Activated CD4-positive, CD25-positive, alpha-beta regulatory T cell treated with anti-CD3 and anti-CD28 coated beads, Interleukin-2, amount 50 U/mL, for 72 hours (primary cell): ENCODE measurements at places on chromosomes 4 and X.

GRCh38 chrX:110713666-110714065, 82.0 kb downstream of the CHRDL1 start:
- no peak for DNase-seq

DNA sequence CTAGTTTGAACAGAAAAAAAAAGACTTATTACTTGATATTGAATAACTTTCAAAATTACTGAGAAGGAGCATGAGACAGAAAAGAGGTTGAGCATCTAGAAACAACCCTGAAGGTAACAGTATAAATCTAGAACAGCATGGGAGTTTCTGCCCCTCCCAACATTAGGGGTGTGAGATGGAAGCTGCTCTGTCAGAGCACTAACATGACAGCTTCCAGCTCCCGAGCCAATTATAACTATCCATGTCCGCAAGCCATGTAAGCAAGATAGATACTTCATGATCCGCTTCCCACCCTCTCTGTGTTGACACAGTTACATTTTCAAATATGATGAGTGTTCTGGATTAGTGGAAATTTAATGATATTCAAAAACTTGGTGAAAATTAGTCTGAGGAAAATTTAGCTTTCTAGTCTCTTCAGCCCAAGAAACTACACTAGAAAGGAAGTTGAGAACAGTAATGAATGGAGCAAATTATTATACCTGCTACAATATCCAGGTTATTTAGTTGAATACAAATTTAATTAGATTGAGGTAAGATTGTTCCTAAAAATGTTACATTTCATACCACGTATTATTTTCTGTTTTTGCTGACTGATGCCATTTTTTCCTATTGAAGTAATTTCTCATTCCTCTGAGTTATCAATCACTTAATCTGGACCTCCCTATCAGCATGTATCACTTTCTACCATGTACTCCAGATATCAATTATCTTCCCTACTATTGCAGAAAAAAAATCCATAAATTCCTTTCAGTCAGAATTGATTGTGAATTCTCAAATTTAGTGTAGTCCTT, 129.3 kb upstream of the SLIT2 start:
- DNase-seq, result no peak

DNA sequence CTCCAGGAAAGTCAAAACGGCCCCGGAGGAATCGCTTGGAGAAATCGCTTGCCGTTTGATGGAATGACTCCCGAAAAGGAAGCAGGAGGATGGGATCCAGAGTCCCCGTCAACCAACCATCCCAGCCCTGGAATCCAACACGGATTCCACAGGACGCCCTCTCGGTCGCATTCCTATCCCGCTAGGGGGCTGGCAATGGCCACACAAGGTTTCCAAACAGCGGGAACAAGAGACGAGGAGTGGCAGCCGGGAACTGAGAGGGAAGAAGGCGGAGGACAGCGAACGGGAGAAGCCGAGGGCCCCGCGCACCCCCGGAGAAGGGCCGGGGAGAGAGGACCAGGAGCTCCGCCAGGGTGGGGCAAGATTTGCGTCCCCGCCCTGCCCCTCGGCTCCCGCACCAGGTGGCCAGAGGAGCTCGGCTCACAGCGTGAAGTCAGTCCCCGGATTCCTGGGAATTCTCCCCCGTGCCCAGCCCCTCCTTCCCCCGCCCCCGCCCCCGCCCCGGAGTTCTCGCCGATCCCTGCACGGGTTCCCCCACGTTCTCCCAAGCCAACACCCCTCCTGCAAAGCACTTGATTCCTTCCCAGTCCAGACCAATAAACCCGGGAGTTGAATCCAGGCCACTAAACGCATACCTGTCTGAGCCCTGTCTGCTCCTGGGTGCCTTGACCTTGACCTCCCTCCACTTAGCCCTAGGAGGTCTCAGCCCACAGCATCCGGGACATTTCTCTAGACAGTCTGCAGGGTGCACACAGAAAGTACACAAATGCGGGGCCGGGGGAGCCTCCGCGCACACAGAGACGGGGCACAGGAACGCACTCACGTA, 1.4 kb downstream of the PDZD4 start:
- no peak for DNase-seq

GRCh38 chr4:24583451-24584210, 723 bp downstream of the DHX15 start:
- peak; percentile 41 for DNase-seq

GRCh38 chrX:131831185-131831520, 191.9 kb upstream of the STK26 start:
- DNase-seq, result no peak

- DNase-seq, result no peak
Observed at GRCh38 chr4:8021796-8022195, 82.1 kb upstream of the AFAP1 start.

GRCh38 chr4:88320780-88321373, 36.5 kb upstream of the PPM1K start:
- DNase-seq, result peak; percentile 33

GRCh38 chr4:158850800-158851644, 82.2 kb downstream of the FNIP2 start:
- no peak for DNase-seq

DNA sequence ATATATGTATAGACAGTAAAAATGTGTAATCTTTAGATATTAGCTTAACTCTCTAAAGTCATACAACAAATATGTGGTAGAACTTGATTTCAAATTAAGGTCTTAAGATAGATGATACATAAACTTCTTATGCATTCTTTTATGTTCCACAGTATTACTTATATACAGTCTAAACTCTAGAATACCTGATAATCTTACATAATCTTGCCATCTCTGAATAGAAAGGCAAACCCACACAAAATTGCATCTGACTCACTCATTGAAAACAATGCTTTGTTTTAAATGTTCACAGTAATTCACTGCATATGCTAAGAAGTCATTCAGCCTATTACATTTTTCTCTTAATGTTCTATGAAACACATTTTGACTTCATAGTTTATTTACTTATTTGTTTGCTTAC, 10.1 kb downstream of the SULT1B1 start:
- no peak for DNase-seq
